Neural crest cell (in vitro differentiated cells): ENCODE measurements at places on chromosomes 7 and 10.

GRCh38 chr10:123266971-123267370 lies 112.8 kb downstream of the BUB3 start:
- no peak for DNase-seq

DNA sequence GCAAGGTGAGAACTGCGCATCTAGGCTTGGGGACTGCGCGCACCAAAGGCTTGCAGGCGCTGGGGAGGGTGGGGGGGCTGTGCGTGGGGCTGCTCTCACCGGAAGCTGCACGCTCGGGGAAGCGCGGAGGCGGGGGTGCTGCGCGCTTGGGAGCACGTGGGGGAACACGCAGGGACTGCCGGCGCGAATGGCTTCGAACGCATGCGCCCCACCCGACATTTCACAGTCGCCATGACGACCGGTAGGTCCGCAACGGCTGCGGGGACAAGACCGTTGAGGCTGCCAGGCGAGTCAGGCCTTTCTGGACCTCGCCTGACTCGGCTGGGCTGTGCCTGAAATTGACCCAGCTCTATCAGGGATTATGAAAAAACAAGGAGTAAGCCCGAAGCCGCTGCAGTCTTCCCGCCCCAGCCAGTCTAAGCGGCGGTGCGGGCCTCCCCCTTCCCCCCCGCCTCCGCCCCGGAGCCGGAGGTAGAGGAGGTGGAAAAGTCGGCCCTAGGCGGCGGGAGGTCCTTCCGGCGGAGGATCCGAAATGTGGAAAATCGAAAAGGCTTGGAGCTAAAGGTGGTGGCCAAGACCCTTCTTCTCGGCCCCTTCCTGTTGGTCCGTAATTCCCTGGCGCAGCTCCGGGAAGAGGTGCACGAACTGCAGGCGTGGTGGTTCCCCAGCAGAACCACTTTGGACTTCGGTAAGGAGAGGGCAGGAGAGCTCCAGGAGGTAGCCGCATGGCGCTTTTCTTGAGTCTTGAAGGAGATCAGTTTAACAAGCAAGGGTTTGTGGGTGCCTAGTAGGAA lies 34.9 kb upstream of the STEAP1 start:
- DNase-seq, result peak; percentile 17

- DNase-seq, result no peak
Measured at GRCh38 chr7:27553273-27553672, 109.4 kb downstream of the HIBADH start.

DNA sequence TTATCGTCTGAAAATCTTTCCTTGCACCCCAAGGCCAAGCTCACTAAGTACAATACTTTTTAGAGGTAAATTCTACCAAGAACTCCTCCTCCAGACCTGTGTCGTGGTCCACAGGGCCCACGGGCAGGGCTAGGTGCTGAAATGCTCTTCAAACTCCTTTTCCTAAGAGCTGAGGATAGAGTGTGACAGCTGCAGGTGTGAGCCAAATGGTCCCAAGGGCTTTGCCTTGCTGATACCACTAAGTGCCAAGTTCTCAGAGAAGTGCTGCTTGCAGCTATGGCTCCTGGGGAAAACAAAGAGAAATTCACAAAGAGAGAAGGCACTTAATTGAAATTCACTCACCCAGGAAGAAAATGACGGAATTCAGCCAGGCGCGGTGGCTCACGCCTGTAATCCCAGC lies 868.9 kb upstream of the AUTS2 start:
- DNase-seq, result no peak

DNA sequence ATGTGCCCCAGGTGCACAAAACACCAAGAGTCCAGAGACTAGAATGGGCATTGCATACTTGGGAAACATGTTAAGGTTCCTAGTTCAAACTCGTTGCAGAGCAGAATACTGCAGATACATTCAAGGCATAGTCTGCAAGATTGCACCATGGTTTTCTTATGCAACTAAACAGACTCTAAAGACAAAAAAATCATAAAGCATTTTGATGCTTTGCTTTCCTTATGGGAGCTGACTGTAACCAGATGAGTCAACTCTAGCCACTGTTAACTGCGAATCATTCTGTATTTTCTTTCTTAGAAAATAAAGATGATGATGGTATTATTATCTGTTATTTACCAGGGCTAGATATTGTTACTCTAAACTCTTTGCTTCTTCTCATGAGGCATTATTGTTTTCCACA lies 19.7 kb downstream of the TRUB1 start:
- no peak for DNase-seq

- DNase-seq, result no peak
Measured at GRCh38 chr10:118752409-118752808, 2.4 kb downstream of the CACUL1 start.

GRCh38 chr10:45809837-45810236 lies 37.5 kb downstream of the AGAP4 start:
- no peak for DNase-seq

- DNase-seq, result no peak
Measured at GRCh38 chr10:4678951-4679671, 146.9 kb upstream of the AKR1E2 start.

GRCh38 chr7:5694912-5695726 lies 86.3 kb downstream of the RNF216 start:
- no peak for DNase-seq

- DNase-seq, result peak; percentile 50
Measured at GRCh38 chr10:97025613-97026242, 160.0 kb downstream of the SLIT1 start.

GRCh38 chr10:84452003-84452402 lies 123.6 kb downstream of the CCSER2 start:
- DNase-seq, result no peak

GRCh38 chr7:125090596-125090995 lies 161.0 kb upstream of the POT1 start:
- DNase-seq, result no peak

- DNase-seq, result no peak
Measured at GRCh38 chr7:33276325-33276724, 147.0 kb downstream of the BBS9 start.

DNA sequence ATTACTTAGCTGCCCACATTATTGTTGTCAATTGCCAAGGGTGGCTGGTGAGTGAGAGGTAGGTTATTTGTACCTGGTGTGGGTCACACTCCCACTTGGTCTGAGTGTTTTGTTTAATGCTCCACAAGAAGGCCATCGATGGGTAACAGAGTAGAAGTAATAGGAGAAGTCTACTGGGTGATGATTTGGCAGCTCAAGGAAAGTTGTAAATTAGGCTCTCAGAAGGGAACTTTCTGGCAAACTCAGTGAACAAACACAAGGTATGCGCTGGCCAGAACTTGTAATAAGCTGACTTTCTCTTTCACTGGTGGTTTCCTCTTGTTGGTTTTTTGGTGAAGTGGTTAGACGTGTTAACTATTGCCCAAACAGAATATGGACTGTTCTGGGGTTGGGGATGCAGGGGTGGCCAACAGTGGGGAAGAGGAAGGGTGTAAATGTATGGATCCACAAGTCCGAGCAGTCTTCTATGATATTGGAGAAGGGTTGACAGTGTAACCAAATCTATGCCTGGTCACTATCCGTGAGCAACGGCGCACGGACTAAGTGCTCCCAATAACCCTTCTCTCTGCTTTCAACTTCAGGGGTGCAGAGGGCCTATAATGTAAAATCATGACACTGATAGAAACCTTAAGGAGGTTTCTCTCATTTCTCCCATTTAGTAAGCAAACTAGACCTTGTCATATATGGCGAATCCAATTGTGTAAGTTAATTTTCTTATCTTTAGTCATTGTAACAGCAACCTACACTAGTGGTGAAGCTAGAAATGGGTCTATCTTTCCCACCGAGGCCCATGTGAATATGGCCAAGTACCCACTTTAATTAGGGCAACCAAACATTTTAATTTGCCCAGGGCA lies 212.8 kb downstream of the PTEN start:
- no peak for DNase-seq

DNA sequence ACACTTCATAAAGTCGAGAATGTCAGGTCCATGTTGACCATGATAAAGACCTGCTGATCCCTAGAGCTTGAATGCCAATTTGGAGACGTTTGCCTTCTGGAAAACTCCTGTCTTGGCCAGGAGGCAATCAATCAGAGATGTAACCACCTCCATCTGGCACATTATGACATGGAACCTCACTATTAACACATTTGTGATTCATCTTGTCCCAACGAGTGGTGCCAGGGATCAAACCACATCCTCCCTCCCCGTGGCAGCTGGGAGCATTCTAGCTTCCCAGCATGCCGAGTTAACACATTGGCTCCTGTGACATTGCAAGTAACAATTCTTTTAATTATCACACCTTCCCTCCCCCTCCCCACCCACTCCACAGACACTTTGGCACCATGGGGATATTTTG lies 84.0 kb upstream of the PPP1R17 start:
- DNase-seq, result no peak
